HEK293T (cell line): ENCODE measurements at places on chromosomes 4 and X.

GRCh38 chr4:106985830-106986229 lies 50.3 kb downstream of the DKK2 start:
- no peak for DNase-seq

DNA sequence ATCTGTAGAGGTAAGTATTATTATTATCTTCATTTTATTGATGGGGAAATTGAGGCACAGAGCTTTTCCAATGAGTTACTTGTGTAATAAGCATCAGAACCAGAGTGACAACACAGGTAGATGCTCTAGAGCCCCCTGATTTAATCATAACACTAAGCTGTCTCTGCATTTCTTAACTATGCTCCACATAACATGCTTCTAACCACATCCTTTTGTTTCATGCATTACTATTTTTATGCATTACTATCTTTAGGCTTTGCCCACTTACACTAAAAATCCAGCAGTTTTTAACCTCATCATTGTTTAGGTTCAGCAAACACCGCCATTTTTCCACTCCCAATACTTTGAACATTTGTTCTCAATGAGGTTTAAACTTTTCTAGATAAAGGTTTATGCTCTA lies 1900.8 kb upstream of the PCDH10 start:
- no peak for DNase-seq

- no peak for DNase-seq
These were observed 708 bp downstream of the BCLAF3 start for GRCh38 chrX:19990151-19990555.

GRCh38 chrX:112190646-112191045 lies 108.1 kb upstream of the TRPC5 start:
- no peak for DNase-seq

- no peak for DNase-seq
These were observed 184.2 kb upstream of the HCCS start for GRCh38 chrX:10926891-10927290.
